PC-3 (cell line): ENCODE measurements at places on chromosomes 4 and X. TPM values are rescaled to one million over a fixed set of nuclear protein-coding genes. Genes with fewer than 3 reads are reported as not detected.
A peak's percentile ranks its signal among the peaks of the same experiment; 100 is the strongest.

- no peak overlapping the region for H3K27ac ChIP-seq
- no peaks in the 10 kb centered on the region for H3K36me3 ChIP-seq
- no peaks in the 10 kb centered on the region for H3K4me1 ChIP-seq
- no peak for DNase-seq
- no peaks in the 10 kb centered on the region for H3K27me3 ChIP-seq
Observed at GRCh38 chr4:15765391-15765790, 12.7 kb upstream of the CD38 start.

Gene KLKB1
- total RNA-seq, result not detected in 2 replicates

DNA sequence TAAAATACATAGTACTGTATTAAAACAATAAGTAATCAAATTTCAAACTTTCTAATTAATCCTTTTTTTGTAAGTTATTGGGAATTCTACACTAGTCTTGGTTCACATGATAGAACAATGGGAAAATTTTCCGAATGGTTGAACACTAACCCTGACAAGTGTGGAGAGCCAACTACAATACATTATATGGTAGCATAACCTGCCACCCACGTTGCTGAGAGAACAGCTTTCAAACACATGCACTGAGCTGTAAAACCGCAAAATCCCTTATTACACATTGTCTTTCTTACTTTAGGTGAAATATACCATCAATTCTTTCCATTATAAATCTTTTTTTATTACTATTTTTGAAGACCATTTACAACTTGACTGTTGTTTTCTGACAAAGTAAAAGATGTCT lies 54.7 kb downstream of the ANAPC10 start:
- H3K27me3 ChIP-seq, result no peaks in the 10 kb centered on the region
- DNase-seq, result no peak
- no peak overlapping the region for H3K27ac ChIP-seq
- no peaks in the 10 kb centered on the region for H3K4me1 ChIP-seq

- H3K27ac ChIP-seq, result no peak overlapping the region
- H3K27me3 ChIP-seq, result no peaks in the 10 kb centered on the region
- H3K36me3 ChIP-seq, result no peaks in the 10 kb centered on the region
- no peak overlapping the region for H3K4me3 ChIP-seq
Observed at GRCh38 chr4:100576570-100576969, 58.7 kb upstream of the EMCN start.

DNA sequence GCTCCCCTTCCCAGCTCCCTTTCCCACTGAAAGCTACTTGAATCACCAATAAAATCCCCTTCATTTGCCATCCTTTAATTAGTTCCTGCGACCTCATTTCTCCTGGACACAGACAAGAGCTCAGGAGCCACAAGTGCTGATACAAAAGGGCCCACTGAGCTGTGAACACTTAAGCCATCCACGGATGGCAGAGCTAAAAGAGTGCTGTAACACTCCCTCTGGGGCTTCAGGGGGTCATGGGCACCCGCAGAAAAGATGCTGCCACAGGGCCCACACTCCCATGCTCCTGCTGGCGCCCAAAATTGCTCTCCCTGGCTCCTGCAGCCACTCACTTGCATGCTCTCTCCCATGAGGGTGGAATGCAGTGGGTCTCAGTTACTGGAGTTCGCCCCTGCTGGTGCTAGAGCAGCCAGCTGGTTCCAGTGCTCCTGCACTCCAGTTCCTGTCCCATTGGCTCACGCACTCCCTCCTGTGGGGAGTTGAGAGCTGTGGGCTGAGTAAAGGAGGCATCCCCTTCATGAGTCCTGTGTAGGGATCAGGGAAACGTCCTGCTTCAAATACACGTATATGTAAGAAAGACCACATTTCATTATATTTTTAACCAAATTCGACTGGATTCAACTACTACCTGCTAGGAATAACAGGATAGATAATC lies 1291.0 kb downstream of the ARAP2 start:
- peak; percentile 74 for DNase-seq
- no peaks in the 10 kb centered on the region for H3K36me3 ChIP-seq
- no peak overlapping the region for H3K4me3 ChIP-seq
- H3K27ac ChIP-seq, result no peak overlapping the region
- H3K4me1 ChIP-seq, result no peaks in the 10 kb centered on the region

Gene NPY2R
- total RNA-seq, result 0.07 and 0.29 TPM in 2 replicates

DNA sequence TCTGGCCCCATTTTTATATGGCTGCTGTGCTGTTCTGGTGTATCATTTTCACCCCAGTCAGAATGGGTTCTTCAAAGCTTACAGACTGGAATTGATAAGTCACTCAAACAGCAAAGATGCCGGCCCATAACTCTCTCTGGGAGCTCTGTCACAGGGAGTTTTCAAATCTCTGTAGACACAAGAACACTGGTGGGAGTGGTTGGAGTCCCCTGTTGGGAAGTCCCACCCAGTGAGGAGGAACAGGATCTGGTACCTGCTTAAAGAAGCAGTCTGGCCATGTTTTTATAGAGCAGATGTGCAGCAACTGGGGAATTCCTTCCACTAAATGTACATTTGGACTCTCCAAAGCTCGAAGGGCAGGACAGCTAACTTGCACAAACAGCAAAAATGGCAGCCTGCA lies 69.3 kb upstream of the UGT2B7 start:
- no peaks in the 10 kb centered on the region for H3K36me3 ChIP-seq
- no peak for DNase-seq
- no peaks in the 10 kb centered on the region for H3K4me1 ChIP-seq
- no peaks in the 10 kb centered on the region for H3K27me3 ChIP-seq
- H3K27ac ChIP-seq, result no peak overlapping the region

DNA sequence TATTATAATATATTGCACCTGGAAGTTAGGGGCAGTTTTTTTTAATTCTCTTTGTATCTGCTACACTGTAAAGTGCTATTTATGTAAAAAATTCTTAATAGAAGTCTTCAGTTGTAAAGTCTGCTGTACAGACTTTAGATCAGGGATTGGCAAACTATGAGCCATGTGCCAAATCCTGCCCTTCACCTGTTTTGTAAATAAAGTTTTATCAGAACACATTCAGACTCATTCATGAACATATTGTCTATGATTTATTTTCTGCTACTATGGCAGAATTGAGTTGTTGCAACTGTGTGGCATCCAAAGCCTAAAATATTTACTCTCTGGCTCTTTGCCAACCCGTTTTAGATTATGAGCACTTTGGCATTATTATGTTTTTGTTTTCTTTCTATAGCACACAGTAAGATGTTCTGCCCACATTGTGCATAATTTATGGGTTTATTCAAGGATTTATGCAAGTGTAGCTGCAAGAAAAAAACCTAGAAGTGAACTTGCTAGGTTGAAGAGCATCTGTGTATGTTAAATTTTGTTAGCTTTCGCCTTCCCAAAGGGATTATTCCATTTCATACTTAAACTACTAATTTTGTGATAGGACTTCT lies 56.9 kb downstream of the CLCN3 start:
- H3K27ac ChIP-seq, result no peak overlapping the region
- no peak overlapping the region for H3K4me3 ChIP-seq
- DNase-seq, result no peak
- no peaks in the 10 kb centered on the region for H3K27me3 ChIP-seq
- H3K36me3 ChIP-seq, result no peaks in the 10 kb centered on the region
- H3K4me1 ChIP-seq, result no peaks in the 10 kb centered on the region

GRCh38 chr4:157700898-157701694 lies 471.7 kb downstream of the GASK1B start:
- no peak for DNase-seq
- H3K27ac ChIP-seq, result no peak overlapping the region
- no peaks in the 10 kb centered on the region for H3K4me1 ChIP-seq
- H3K27me3 ChIP-seq, result no peaks in the 10 kb centered on the region
- no peaks in the 10 kb centered on the region for H3K36me3 ChIP-seq
- no peak overlapping the region for H3K4me3 ChIP-seq

DNA sequence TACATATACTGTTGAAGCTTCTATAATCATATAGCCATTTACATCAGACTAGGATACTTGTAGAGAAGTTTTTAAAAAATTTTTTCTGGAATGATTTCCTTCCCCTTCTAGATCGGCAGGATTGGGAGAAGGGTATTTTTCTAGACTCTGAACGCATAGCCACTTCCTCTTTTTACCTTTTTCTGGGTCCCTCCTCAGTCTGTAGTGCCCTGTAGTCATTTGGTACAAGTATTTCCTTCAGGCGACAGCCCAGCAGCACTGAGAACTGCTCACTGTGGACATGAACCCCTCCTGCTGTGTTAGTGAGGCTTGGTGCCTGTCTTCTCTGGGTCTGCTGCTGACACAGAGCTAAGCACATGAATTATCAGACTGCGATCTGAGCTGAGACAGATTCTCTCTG lies 255.4 kb downstream of the ARHGAP10 start:
- H3K27me3 ChIP-seq, result no peaks in the 10 kb centered on the region
- H3K4me1 ChIP-seq, result no peaks in the 10 kb centered on the region
- H3K27ac ChIP-seq, result no peak overlapping the region
- no peaks in the 10 kb centered on the region for H3K36me3 ChIP-seq

DNA sequence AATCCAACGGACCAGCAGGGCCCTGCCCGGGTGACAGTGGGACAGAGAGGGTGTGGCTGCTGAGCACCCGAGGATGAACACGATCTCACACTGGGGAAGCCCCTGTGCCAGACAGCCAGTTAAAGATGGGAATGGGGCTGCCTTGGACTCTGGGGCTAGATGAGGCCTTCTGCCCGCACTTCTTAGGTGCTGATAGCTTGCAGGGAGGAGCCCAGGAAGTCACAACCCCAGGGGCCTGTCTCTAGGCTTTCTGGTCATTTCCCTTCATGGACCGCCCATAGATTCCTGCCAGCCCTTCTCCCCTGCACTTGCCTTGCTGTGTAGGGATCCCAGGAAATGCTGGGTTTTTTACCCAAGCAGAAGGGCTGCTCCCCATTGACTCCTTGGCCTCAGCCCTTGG lies 6.2 kb downstream of the ZNF275 start:
- H3K36me3 ChIP-seq, result no peaks in the 10 kb centered on the region; the same call in none of the 2 replicates
- H3K27ac ChIP-seq, result no peak overlapping the region
- no peaks in the 10 kb centered on the region for H3K4me1 ChIP-seq

DNA sequence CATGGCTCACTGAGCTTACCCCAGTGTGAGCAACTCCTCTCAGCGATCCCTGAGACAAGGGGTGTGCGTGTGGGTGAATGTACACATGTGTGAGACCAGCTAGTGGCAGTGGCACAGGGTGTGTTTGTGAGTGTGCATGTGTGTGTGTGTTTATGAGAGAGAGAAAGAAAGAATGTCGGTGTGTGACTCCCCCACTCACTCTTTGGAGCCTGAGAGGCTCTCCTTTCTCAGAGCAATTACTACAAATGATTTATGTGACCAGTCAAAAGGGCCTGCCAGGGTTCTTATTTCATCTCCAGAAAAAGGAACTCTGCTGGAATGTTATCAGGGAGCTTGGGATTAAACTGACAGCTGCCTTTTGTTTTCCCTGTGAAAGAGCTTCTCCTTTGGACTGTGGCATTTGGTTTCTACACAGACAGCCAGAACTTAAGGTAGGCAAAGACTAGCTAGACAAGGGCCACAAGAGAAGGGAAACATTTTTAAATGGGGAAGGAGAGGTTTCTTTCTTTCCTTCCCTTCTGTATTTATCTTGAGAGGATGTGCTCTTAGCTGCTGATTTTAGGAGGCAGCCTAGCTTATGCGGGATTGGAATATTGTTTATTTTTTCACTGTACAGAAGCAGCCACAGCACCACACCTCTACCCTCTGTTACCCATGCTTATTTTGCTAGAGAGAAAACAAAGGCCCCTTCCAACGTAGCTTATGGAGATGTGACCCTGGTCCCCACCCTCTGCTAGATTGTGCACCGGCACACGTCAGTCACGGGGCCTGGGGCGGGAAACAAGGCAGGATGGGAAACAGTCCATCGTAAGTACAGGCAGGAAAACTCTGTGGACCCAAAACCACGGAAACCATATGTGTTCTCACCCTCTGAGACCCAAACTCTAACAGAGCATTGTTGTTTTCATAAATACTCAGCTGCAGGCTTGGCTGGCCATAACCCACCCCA lies 143.5 kb downstream of the MGST2 start:
- H3K4me1 ChIP-seq, result peaks cover 2% of the 10 kb centered on the region
- H3K27ac ChIP-seq, result no peak overlapping the region
- H3K27me3 ChIP-seq, result no peaks in the 10 kb centered on the region
- no peak for DNase-seq
- H3K36me3 ChIP-seq, result no peaks in the 10 kb centered on the region
- H3K4me3 ChIP-seq, result no peak overlapping the region

DNA sequence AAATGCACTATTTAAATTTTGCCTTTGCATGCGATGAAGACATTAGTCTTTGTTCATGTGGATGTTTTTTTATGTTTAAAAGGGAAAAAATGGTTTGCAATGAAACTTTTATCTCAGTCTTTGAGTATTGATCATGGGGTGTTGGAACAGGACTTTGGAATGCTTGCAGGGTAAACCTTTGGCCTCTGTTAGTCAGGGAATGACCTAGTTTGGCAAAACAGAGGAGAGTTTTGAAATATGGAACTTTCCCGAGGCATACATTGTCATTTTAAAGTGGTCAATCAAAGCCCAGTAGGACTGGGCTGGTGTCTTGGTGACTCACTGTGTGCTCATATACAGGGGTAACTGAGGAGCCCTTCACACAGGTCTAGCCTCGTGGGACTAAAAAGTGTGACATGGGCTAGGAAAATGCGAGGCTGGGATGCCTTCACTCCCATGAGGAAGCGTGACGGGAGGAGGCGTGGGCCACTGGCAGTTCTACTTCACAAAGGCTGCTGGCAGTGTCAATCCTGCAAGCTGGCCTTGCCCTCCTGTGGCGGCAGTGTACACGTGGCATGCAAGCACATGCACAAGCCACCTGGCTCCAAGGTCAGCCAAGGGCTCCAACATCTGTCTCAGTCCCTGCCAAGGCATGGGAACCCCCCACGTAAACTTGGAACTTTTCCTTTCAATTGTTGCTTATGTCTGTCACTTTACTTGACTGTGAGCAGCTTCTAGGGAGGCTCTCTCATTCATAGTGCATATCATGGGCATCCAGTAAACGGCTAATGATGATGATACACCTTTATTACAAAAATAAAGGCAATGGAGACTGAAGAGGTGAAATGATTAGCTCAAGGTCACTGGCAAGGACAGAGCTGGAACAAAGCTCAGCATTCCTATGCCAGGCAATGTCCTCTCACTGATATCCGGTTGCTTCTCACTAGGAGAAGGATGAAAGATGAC lies 5.2 kb upstream of the F11 start:
- no peak overlapping the region for H3K4me3 ChIP-seq
- H3K36me3 ChIP-seq, result no peaks in the 10 kb centered on the region
- H3K4me1 ChIP-seq, result no peaks in the 10 kb centered on the region
- DNase-seq, result no peak
- H3K27me3 ChIP-seq, result peaks cover 54% of the 10 kb centered on the region

Gene DCHS2
- total RNA-seq, result 0.06 and 0.22 TPM in 2 replicates

Gene NAP1L5
- not detected in 2 replicates for total RNA-seq
